ENCODE measurements at places on chromosomes 4 and X.

- peak; percentile 94 for DNase-seq
Observed at GRCh38 chr4:47525154-47525819, 40.2 kb downstream of the ATP10D start.

- no peak for DNase-seq
Observed at GRCh38 chr4:2823671-2824328, 19.8 kb upstream of the ADD1 start.

DNA sequence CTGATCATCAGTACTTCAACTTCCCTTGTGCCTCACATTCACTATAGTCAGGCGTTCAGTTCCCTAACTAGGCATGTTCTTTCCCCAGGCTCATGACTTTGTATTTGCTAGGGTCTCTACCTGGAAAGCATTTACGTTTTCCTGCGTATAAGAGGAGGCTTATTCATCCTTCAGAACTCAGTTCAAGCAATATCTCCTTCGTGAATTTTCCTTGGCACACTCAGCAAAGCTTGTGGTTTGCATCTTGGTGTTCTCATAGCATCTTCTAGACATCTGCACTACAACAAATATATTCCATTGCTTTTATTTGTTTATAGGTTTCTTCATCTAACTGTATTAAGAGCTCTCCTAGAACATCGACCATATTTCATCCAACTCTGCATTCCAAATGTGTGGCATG lies 2.6 kb downstream of the CXCL6 start:
- DNase-seq, result no peak

DNA sequence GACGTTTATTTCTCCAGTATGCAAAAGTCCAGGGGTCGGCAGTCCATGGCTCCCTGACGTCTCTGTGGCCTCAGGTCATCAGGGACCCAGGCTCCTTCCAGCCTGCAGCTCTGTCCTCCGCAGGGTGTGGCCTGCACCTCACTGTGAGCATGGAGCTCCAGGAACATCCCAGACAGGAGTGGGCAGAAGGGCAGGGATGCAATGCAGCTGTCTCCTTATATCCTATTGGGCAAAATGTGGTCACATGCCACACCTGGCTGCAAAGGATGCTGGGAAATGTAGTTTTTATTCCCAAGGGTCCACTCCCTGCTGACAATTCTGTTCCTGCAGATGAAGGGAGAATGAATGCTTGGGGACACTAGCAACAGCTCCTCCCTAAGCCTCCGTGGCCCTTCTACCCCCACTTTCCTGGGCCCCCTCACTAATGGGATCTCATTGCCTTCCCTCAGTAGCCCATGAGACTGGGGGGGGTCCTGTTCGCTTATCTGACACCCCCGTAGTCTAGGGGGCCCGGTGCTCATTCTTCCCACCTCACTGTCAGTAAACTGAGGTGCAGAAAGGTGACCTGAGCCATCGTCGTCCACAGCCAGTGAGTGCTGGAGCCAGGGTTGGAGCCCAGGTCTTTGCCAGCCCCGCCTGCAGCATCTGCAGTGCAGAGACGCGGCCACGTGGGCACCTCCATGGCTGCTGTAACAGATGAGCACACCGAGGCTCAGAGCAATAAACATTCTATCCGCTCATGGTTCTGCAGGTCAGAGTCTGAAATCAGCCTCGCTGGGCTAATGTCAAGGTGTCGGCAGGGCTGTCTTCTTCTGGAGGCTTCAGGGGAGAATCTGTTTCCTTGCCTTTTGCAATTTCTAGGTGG lies 5.9 kb upstream of the GRPEL1 start:
- peak; percentile 52 for DNase-seq

DNA sequence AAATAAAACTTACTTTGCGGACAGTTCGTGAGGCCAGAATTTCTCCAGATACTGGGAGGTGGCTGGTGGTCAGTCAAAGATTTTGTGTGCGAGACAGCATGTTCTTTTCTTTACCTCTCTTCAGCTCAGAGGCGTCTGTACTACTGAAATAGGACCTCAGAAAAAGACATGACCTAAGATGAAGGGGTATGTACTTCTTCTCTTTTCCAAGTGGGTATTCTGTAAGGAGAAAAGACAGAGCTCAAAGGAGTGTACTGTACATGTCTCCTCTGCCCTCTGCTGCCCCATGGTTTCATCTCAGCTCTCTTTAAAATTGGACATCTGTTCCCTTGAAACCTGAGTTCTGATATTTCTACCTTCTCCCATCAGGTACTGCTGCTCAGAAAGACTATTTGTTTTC lies 38.1 kb downstream of the SEPTIN11 start:
- DNase-seq, result no peak

GRCh38 chr4:134202166-134202956 lies 772 bp upstream of the PABPC4L start:
- no peak for DNase-seq

GRCh38 chr4:67721770-67722597 lies 21.0 kb upstream of the UBA6 start:
- peak; percentile 46 for DNase-seq

GRCh38 chrX:20672476-20672875 lies 405.8 kb upstream of the RPS6KA3 start:
- peak; percentile 66 for DNase-seq

DNA sequence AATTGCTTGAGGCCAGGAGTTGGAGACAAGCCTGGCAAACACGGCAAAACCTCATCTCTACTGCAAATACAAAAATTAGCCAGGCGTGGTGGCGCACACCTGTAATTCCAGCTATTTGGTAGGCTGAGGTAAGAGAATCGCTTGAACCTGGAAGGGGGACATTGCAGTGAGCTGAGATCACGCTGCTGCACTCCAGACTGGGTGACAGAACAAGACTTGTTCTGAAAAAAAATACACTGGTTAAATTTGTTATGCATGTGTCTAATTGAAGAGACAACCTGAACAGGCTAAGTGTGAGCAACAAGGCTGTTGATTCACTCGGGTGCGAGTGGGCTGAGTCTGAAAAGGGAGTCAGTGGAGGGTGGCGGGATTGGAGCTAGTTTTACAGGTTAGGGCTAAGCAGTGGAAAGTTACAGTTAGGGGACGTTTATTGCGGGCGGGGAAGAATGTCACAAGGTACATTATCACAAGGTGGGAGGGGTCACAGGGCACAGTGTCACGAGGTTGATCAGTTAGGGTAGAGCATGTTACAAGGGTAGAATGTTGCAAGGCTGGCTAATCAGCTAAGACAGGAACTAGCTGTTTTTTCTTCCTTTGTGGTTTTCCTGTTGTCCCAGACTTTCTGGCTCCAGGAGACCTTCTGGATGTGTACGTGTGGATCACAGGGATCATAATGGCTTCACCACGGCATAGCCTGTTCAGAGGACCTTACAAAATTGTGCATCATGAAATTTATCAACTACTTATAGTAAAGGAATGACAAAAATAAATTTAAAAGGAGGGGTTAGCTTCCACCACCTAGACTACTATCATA lies 115.8 kb downstream of the NAA11 start:
- no peak for DNase-seq

- no peak for DNase-seq
Observed at GRCh38 chr4:123090886-123091285, 168.5 kb upstream of the NUDT6 start.

DNA sequence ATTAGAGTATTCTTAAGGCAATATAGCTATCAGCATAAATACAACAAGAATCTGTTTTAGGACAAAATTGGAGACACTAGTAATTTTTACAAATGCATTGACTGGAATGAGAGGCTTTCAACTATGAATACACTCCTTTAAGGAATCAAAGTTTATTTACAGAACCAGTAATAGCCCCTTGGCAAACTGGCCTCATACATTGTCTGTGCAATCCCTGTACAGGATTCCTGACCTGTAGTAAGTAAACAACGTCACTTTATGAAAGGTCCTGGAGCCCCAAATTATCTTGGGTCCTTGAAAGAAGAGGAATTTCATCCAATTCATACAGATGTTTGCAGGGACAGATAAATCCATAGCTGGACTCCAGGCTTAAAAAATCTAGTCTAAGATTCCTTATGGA lies 25.4 kb upstream of the CXCL3 start:
- DNase-seq, result no peak

- DNase-seq, result no peak
Observed at GRCh38 chr4:48454591-48454990, 28.6 kb upstream of the SLC10A4 start.

GRCh38 chr4:155434904-155435303 lies 58.1 kb upstream of the MAP9 start:
- no peak for DNase-seq

DNA sequence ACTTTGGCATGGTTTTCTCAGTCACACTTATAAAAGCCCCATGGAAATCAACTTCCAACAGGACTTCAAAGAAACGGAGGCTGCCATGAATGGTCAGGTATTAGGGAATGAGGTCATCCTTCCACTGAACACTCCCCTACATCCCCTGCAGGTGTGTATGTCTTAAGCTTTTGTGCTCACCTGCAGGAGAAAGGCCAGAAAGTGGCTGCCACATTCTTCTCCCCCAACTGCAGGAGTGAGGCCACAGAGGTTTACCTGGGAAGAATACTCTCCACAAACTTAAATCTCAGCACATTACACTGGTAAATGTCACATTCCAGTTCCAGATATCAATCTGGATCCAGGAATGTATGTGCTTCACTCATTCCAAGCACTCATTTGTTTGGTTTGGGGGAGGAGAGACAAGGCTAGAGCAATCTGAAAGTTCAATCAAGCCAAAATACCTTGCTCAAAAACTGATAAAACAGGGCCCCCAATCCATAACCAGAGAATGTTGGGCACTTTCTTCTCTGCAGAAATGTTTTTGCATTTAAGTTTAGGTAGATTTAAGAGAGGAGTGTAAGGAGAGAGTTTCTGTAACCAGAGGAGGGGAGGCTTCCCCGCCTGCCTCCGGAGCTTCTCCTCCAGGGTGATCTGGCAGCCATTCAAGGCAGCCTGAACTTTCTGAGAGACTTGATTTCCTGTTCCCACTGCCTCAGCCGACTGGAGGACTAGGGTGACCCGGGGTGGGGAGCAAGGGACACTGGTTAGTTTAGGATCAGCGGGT lies 15.4 kb downstream of the FAM9C start:
- DNase-seq, result peak; percentile 73

DNA sequence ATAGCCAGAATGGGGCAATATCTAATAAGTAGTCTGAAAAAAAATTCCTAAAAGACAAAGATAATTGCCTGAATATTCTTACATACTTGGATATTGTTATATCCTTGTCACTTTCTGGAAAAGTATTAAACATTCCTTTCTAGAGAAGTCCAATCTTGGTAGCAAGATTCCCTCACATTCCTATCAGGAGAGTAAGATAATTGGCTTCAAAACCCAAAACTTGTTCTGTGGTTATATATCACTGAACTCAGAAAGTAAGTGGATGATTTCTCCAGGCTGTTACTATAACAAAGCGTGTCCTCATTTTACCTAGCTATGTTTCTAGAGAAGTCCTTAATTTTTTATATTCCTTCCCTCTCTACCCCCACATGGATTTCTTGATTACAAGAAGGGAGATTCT lies 46.0 kb upstream of the TEX13A start:
- peak; percentile 14 for DNase-seq

DNA sequence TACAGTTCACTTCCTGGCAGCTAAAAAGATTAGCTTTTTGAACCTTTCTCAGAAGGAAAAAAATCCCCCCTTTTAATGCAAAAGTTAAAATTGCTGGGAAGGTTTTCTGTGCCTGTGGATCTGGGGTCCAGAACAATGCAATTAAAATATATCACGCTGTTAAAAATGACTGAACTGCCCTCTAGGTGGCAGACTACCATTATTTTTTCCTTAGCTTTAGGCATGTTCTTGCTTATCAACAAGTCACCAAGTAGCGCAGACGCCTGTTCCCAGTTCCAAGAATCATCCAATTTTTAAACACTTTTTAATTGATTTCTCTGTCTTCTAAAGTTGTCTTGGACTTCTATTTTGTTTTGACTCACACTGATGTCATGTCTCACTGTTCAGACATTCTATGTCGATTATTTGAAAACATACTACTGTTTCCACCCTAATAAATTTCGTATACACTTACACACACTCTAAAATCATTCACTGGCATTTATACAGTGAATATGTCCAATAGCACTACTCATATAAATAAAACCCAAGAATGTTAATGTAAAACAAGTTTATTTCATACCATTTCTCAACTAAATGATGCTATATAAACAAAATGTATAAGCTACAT lies 661.6 kb downstream of the RAPGEF2 start:
- DNase-seq, result peak; percentile 72

DNA sequence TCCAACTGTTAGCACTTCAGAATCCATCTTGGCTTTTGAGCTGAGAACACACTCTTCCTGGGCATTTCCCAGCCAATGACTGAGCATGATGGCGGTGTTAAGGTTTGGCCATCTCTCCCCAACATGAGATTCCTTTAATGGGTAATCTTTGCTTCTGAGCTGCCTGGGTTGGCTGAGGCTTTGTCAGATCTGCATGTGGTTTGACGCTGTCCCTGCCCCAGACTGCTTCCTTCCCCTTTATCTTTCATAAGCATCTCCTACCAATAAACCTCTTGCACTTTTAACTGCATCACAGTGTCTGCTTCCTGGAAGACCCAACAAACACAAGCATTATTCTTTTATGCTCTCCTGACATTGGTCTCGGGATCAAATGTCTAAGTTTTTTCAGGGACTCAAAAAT lies 31.5 kb upstream of the DIPK2B start:
- DNase-seq, result no peak

DNA sequence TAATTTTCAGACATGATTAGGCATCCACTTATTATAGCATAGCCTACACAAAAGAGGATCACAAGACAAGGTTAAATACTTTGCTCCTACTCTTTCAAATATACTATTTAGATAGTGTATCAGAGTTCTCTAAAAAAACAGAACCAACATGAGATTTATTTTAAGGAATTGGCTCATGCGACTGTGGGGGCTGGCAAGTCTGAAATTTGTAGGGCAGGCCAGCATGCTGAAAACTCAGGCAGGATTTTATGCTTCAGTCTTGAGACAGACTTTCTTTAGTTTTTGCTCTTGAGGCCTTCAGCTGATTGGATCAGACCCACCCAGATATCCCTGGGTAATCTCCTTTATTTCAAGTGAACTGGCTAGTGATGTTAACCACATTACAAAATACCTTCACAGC lies 169.5 kb downstream of the MAML3 start:
- DNase-seq, result no peak

GRCh38 chr4:170420255-170420693 lies 330.5 kb upstream of the AADAT start:
- peak; percentile 58 for DNase-seq

DNA sequence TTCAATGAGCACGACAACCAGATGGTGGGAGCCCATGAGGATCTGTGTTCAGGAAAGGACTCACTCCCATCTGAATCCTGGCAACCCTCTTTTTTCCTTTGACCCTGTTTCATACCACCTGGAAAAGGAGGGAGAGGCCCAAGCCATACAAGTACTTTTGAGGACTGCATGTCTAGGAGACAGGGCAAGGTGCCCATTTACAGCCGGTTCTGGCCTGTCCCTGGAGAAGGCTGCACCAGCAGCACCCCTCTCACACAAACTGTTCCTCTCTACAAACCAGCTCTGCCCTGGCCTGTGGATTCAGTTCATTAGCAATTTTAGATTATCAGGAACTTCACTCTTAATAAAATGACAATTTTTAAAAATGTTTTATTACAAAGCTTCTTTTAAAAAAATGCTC lies 57.5 kb downstream of the HADH start:
- no peak for DNase-seq
